NCI-H510A (cell line): ENCODE measurements at places on chromosomes 13 and 19.
A peak's percentile ranks its signal among the peaks of the same experiment; 100 is the strongest.

- peak; percentile 4 for DNase-seq
Measured at GRCh38 chr13:103187721-103188156, 121.5 kb upstream of the SLC10A2 start.

GRCh38 chr19:35558400-35559280, 4.8 kb downstream of the ATP4A start:
- no peak for DNase-seq

- no peak for DNase-seq
Measured at GRCh38 chr13:75402787-75403186, 79.2 kb downstream of the TBC1D4 start.

DNA sequence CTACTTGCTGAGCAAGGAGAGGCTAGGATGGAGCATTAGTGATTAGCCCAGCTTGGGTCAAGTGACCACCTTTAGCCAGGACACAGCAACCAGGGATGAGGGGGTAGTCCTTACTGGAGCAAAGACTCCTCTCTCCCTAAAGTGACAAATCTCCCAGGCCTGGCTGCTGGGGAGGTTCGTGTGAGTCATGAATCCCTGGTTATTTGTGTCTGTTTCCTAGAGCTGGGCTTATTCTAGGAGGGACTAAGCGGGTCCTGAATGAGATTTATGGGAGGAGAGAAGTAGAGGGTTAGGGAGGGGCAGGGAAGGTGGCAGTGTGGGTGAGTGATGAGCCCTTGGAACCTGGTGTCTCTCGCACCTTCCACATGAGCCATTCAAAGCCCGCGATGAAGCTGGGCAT, 487.3 kb downstream of the TSHZ3 start:
- DNase-seq: no peak

GRCh38 chr13:61777899-61778298, 362.2 kb upstream of the PCDH20 start:
- no peak for DNase-seq

DNA sequence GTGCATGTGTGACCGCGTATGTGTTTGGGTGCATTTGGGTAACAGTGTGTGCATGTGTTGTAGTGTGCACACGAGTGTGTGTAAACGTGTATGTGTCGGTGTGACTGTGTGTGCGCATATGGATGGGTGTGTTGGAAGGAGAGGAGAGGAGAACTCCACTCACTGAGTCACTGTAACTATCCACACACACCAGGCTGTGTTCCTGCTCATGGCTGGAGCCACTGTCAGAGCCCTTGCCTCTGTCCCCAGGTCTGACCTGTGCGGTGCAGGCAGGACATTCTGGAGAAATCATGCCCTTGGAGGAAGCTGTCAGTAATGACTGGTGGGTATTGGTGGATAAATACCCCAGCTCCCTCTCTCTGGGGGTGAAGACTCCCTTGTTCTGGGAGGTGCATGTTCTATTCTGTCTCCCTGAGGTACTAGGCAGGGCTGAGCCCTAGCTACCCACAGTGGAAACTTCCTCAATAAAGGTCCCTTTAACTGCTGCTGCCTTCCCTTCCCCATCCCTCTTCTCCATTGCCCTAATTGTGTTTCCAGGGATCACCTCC, 48.4 kb downstream of the CYP4F22 start:
- DNase-seq: no peak

DNA sequence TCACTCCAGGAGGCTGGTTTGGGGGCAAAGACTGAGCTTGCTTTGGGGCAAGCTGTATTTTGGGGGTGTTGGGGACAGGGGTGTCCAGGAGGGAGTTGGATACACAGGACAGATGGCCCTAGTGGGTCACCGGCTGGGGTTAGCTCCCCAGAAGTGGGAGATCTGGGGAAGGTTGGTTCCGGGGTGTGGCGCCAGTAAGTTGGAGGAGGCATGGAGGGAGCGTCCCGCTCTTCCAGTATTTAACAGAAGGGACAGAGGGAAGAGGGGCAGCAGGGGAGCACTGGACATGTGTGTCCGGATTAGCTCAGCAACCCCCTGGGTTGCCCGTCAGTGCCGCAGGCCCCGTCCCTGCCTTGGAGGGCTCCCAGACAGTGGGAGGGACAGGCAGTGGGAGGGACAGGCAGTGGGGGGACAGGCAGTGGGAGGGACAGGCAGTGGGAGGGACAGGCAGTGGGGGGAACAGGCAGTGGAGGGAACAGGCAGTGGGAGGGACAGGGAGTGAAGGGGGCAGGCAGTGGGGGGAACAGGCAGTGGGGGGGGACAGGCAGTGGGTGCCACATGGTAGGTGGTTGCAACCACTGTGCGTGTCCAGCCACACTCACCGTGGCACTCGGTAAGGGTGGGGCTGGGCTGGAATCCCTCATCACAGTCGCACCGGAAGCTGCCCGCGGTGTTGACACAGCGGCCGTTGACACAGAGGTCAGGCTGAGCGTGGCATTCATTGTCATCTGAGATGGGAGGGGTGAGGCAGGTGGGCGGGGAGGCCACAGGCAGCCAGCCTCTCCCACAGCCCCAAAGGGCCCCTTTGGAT, 33.2 kb downstream of the CCL25 start:
- peak; percentile 62 for DNase-seq
